ENCODE measurements at places on chromosomes 2 and 18.

- DNase-seq: no peak
These were observed 22.7 kb upstream of the ETAA1 start for GRCh38 chr2:67374481-67374880.

GRCh38 chr2:241882091-241882625, 12.6 kb downstream of the RTP5 start:
- DNase-seq: peak; percentile 30

- DNase-seq: no peak
These were observed 246.9 kb upstream of the PARD3B start for GRCh38 chr2:204298404-204298803.

DNA sequence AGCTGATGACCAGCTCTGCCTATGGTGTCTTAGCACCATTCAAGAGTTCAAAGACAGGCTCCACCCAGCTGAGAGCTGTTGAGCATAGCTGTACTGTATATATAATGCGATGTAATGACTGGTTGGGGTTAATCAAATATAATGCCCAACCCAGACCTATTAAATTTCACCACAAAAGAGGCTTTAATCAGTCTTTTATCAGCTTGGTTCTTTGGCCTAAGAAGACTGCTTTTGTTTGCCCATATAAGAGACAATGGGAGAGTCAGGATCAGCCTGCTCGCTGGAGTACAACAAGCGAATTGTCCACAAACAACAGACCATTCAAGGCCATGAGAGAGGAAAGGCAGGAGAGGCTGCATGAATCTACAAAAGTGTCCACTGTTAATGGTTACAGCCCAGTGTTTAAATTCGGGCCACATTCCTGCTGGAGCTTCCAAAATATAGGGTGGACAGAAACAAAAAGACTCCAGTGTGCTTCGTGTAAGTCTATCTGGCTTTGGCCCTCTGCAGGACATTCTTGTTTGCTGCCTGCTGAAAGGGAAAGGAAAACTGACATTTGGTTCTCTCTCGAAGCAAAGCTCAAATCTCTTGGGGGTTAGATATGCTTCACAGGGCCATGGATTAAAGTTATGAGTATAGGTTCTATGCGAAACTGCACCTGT, 299.0 kb upstream of the FBXO11 start:
- peak; percentile 7 for DNase-seq

DNA sequence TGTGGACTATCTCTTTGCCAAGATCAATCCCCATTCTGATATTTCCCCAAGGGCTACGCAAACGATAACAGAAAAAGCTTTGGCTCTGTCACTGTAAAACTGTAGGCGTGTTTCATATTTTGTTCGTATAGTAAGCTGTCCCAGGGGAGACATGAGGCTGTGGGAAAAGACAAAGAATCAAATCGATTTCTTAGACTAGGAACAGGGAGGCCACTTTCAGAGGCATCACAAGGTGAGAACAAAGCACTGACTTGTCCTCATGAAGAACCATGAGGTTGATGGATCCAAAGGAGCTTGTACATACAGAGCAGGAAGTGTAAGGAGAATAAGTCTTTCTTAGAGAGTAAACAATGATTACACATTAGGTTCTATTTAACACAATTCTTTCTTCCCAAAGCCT, 255.7 kb downstream of the HNMT start:
- DNase-seq: no peak

DNA sequence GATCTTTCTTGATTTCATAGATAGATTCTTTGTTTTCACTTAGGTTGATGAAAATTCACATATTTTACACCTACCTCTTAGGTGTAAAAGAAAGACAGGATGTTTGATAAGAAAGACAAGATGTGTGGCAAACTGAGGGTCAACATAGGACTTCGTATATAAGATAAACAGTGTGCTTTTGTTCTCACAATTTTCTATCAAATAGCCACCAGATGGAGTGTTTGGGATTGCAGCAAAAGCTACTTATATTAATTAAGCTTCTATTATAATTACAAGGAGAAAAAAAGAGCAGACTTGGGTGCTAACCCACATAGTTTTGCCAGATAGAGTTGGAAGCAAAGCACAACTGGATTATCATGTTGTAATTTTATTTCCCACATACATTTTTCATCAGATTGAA, 232.9 kb downstream of the CDH7 start:
- DNase-seq: no peak

DNA sequence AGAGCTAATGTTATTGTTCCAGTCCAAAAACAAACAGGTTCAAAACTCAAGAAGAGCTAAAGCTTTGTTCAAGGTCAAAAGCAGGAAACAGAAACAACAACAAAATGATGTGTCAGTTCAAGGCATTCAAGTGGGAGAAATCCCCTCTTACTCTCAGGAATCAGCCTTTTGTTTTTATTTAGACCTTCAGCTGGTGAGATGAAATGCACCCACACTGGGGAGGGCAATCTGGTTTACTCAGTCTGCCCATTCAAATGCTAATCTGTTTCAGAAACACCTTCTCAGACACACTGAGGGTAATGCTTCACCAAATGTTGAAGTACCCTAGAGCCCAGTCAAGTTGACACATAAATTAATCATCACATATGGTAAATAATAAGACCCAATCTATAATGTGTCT, 150.6 kb downstream of the TMX3 start:
- no peak for DNase-seq

DNA sequence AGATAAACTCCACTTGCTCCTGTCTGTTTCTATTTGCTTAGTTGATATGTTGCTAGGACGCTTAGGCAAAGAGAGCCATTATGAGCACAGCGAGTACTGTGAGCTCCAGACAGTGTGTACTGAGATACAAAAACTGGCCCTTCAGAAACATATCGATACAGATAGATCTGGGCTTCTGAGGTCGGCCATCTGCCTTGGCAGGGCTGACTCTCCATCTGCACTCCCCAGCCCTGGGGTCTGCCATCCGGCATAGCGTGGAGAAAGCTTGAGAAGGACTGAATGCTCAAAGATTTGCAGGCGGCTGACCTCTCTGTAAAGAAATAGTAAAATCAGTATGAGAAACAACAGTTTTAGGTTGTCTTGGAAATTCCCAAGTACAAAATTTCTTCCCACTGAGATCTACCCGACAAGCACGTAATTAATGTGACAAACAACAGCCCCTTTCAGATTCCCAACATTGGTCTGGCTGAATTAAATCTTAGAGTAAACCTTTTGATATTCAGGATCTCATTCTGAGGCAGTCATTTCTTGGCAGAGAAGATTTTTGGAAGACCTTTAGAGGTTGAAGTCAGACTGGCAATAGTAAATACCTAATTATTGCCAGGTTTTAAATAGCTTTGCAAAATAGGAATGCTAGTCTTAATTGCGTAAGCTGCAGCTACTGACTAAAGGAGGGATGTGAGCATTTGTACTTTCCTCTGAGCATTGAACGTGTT, 127.4 kb downstream of the CHST9 start:
- peak; percentile 62 for DNase-seq

DNA sequence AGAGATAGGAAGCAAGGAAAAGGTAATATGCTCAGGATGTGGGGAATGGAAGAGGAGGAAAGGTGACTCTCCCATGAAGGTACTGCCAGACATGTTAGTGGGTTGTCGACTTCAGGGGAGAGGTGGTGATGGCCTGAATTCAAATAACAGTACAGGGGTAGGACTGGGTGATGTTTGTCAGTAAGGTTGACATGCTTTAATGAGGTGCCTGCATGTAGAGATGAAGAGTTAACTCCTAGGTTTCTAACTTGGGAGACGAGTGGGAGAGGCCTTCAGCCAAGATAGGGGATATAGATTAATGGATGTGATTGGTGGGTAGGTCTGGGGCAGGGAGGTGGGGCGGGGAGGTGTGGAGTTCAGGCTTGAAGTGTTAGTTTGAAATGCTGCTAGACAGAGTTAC, 2.6 kb downstream of the NAPG start:
- DNase-seq: no peak

- no peak for DNase-seq
These were observed 2.1 kb downstream of the TSHZ1 start for GRCh38 chr18:75212751-75213090.

GRCh38 chr2:127683757-127684156, 8.4 kb upstream of the LIMS2 start:
- DNase-seq: no peak

- DNase-seq: no peak
These were observed 423.3 kb downstream of the SETBP1 start for GRCh38 chr18:45104049-45104395.

DNA sequence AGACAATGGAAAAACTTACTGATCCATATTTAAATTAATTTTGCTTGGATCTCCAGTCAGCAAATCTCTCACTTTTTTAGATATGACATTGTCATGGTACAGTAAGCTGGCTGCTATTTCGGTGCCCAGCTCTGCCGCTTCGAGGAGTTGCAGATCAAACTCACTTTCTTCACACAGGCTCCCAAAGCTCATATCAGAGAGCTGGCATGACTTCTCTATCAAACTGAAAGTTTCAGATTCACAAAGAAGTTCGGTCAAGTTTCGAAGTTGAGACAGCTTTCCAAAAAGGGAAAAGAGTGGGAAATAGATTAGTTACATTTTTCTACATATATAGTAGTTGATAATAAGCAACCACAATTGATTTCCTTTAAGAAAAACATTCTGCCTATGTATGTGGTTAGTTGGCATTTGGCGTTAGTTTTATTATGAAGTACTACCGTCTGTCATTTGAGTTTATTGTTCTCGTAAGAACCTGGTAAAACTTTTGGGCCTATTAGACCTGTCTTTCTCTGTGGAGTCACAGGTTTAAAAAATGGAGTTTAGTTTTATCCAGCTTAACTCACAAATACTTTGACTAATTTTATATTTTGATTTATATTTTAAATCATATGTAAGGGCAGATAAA, 118.8 kb downstream of the ABCA12 start:
- no peak for DNase-seq

GRCh38 chr2:222668494-222669154, 2.8 kb upstream of the MOGAT1 start:
- DNase-seq: no peak

DNA sequence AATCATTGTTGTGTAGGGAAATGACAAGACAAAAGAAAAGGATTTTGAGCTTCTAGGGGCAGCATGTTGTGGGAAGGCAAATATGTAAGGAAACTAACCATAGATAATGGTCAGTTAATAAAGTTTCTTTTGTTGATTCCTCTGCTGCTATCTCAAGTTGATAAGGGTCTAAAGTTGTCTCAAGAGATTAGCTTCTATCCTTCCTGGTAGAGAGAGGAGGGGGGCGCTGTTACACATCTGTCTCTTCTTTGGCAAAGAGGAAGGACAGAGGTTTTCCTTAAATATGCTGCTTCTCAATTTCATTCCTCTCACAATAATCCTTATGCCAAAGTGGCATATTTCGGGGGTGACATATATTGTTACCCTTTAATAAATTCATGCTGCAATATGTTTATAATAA, 944.0 kb downstream of the DPP10 start:
- no peak for DNase-seq

DNA sequence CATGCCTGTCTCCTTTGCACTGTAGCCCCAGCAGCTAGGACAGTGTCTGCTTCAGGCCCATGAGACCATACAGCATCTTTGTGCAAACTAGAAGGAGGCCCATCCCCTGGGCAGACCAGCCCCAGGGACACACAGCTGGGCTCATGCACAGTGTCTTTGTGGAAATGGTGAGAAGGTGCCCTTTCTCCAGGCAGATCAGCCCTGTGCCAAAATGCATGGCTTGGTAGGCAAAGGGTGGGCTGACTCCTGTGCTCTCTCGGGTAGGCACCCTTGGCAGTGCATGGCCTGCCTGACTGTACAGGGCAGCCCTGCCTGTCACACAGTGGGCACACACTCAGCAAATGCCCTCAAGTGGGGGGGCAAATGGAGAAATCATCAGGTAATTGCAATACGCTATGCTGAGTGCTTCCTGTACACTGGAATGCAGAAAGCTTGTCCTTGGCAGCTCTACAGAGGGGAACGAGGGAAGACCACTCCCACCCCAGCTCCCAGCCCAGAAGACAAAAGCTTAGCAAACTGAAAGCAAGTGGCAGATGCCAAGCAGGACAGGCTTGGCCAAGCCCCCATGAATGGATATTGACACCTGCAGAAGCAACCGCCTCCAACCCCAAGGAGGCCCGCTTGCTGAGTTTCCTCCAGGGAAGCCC, 21.6 kb downstream of the TNS1 start:
- no peak for DNase-seq

DNA sequence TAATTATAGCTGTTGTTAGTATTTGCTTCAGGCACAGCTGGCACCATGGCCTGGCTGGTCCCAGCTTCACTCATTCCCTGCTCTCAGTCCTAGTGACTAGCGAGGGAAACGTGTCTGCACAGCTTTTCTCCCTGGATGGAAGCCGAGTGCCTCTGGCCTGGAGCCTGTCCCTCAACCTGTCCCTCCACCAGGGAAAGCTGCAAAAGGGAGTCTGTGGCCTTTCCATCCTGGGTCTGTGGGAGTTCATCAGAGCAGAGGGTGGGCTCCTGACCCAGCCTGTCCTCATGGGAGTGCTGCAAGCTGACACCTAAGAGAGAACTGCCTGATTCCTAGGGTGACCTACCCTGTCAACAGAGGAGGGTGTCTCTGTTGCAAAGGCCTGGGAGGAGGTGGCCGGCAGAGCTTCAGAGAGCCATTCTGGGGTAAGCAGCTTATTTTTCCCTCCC, 118.3 kb downstream of the CAPN13 start:
- no peak for DNase-seq

DNA sequence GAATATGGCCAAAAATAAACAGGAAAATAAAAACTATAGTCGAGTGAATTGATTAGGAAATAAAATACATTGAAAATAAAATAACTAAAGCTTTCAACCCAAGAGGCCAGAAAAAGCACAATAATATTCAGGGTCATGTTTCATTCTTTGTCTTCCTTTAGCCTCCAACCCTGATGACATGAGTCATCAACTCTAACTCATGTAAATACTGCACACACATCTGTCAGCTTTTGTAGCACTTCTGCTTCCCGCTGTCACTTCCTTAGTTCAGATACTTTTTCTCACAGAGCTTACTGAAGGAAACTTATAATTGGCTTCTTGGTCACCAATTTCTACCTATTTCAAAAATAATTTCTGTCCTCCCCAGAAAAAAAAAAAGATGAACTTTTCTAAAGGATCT, 112.8 kb downstream of the UPP2 start:
- DNase-seq: no peak
